ENCODE measurements at places on chromosomes 7 and 10.

- DNase-seq = no peak
Measured at GRCh38 chr7:47762746-47763062, 180.8 kb upstream of the TNS3 start.

DNA sequence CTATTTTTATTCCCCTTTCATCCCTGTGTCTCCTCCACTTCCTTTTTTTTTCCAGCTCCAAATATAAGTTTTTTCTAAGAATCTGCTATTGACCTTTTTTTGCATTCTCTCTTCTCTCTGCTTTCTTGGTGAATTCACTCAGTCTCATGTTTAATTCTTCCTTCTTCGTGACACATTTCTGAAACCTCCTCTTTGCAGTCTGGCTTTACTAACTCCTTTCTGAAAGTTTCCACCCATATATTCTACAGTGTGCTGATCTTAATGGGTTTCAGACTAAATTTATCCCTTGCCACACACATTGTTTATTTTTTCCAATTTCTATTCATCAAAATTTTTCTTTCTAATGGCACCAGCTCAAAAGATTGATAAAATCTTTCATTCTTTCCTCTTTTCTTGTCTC is 47.8 kb upstream of the CALD1 start:
- DNase-seq = no peak

DNA sequence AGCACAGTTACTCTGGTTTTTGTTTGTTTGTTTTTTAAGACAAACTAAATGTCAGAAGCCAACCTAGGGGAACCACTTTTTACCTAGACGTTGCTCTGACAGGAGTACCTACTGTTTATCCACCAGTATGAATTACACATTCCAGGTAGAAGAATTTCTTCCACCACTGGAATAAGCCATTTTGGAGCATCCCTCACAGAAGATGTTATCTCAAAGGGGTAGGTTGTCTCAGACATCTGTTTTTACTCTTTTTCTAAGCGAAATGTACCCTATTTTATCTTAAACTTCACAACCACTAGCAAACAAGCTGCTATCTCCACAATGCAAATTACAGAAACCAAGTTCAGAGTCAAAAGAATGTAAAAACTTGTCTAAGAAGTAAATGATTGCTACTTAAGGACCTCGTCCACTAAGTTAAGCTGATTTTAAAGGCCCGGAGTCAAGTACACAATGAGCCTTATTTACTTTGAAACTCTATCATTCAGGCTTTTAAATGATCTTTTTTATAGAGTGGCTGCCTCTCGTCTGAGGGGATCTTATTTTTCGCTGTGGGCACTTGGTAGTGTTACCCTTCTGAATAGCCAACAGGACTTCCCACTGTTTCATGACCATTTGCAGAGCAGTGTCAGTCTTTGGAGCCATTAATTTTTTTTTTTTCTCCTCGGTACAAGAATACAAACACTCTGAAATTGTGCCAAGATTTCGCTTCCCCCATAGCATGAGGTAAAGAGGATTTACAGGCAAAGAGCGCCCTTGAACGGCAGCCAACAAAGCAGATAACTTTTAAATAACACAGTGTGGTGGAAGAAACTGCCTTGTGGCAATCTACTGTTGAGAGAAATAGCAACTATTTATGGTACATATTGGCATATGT is 15.7 kb upstream of the ARMC3 start:
- no peak for DNase-seq

- DNase-seq = no peak
Measured at GRCh38 chr10:102354451-102354850, 41.1 kb upstream of the NFKB2 start.

- no peak for DNase-seq
Measured at GRCh38 chr7:151304856-151305255, 36.8 kb upstream of the NUB1 start.

DNA sequence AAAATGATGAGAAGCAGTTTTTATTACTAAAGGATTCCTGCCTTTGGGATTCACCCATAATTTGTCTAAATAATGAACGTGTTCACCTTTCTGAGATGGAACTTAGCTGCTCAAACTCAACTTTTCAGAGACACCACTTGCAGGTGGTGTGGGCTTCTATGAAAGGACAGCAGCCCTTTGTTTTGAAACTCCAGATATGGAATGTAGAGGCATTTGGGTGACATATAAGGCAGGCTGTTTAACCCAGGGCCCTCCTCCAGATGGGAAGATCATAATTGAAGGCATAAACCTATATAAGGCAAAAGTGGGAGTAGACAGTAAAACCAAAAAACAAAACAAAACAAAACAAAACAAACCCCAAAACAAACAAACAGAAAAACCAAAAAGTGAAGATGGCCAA is 11.9 kb upstream of the HUS1 start:
- no peak for DNase-seq

GRCh38 chr10:5613481-5614154 is 52.8 kb downstream of the ASB13 start:
- no peak for DNase-seq

- no peak for DNase-seq
Measured at GRCh38 chr7:129667116-129667515, 55.6 kb downstream of the NRF1 start.

DNA sequence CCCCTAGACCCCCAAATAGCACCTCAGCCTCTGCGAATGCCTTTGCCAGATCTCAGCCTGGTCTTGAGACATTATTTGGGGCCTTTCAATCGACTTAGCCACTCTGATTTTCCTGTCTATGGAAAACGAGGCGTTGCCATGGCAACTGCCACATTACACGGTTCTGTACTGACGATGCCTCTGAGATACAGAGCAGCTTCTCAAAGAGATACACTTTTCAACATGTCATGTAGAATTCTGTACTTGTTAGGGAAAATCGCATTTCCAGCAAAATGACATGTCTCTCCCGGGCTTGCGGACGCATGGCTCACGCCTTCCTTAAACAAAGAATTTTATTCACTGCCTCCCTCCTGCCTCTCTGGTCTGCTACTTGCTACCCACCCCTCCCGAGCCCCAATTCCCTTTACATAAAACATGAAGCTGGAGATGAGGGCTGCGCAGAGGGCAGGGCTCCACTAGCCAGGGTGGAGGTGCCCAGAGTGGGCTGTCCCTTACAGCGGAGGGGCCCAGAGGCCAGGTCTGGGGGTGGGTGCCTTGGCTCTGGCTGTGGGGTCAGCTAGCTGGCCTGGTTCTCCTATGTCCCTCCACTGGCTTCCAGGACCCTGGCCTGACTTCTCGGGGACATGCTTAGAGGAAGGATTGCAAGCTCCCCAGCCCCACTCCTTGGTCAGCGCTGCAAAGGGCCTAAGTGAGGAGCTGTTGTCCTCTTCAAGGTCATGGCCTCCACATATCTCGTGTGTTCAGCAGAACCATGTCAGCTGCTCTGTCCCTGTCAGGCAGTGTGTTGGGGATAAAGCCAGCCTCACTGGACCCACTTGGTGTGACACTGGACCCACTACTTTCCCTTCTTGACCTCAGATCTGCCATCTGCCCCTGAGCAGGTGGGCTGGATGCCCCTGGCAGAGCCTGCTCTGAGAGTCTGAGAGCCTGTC is 342.5 kb downstream of the RPS24 start:
- DNase-seq = no peak

- no peak for DNase-seq
Measured at GRCh38 chr10:121240556-121240955, 357.7 kb downstream of the FGFR2 start.

- DNase-seq = no peak
Measured at GRCh38 chr10:106947643-106948042, 216.9 kb downstream of the SORCS1 start.

DNA sequence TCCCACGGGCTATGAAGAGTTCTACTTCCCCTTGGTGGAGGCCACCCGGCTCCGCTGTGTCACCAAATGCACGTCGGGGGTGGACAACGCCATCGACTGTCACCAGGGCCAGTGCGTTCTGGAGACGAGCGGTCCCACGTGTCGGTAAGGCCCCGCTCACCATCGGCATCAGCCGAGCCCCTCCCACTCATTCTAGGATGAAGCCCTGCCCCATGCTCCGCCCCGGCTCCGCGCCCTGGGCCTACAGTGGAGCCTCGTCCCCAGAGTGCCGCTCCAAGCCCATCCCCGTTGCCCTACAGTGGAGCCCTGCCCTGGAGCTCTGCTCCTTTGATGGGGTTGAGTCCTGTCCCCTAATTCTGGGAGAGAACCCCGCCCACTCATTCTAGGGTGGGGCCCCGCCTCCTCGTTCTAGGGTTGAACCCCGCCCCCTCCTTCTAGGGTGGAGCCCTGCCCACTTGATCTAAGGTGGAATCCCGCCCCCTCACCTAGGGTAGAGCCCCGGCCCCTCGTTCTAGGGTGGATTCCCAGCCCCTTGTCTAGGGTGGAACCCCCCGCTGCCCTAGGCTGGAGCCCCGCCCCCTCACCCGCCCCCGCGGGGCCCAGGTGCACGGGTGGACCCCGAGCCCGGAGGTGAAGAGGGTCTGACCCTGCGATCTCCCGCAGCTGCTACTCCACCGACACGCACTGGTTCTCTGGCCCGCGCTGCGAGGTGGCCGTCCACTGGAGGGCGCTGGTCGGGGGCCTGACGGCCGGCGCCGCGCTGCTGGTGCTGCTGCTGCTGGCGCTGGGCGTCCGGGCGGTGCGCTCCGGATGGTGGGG is 3.4 kb upstream of the MUC12 start:
- peak; percentile 81 for DNase-seq

DNA sequence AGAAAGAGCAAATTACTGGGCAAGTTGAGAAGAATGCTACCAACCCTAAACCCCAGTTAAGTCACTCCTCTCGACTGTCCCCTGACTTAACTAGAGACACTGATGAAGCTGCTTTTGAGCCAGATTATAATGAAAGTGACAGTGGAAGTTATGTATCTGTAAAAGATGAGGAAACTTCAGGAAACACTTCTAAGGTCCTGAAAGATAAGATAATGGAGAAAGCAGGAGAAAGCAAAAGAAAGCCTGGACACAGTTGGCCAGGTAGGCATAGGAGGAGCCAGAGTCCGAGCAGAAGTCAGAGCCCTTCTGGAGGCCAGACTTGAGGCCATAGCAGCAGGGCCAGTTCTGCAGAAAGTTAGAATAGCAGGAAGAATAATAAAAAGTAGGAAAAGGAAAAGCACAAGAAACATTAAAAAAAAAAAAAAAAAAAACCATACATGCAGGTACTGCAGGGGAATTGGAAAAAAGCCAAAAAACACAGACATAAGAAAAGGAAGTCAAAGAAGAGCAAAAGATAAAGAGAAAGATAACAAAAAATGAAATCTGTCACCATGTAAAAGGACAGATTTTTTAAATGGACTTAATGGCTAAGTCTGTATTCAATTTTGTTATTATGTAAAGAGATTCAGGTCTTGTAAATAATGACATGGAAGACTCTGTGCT is 101.0 kb upstream of the KCNMA1 start:
- DNase-seq = no peak
